ENCODE measurements at places on chromosomes 6 and 20.

- DNase-seq: no peak
These were observed 69.5 kb upstream of the FOXQ1 start for GRCh38 chr6:1242446-1242845.

DNA sequence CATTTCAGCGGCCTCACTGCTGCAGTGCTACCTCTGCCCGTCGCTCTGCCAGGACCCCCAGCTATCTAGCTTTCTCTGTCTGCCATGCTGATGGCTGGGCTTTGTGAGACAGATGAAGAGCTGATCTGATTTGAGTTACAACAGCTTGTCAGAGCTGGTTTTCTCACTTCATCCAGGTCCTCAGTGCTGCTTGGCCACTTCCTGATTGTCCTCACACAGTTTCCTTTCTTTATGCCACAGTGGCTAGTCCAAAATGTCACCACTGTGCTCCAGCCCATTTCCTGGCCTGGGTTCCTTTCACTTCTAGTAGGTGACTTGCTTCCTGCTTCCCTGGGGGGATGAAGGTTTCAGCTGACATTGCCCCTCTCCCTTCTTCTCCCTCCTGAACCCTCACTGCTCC lies 35.4 kb downstream of the FNDC1 start:
- no peak for DNase-seq

DNA sequence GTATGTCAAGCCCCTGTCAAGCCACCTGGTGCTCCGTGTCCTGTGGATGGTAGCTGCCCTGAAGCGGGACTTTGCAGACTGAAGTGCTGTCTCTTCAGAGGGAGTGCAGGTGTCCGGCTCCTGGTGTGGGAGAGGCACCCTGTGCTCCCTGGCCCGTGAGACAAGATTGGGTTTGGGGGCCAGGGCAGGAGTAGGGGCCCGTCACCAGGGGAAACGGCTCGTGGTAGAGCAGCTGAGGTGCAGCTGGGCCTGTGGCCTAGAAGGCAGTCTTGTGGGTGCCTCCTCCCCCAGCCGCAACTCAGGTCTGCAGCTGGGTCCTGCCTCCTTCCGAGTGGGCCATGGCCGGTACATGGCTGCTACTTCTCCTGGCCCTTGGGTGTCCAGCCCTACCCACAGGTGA lies at the start of gene PTCRA:
Gene PTCRA (plus strand): TSS at position 322 of the 400 bp plus-strand sequence. CDS start 17 bp downstream, at position 339.
- DNase-seq: no peak

DNA sequence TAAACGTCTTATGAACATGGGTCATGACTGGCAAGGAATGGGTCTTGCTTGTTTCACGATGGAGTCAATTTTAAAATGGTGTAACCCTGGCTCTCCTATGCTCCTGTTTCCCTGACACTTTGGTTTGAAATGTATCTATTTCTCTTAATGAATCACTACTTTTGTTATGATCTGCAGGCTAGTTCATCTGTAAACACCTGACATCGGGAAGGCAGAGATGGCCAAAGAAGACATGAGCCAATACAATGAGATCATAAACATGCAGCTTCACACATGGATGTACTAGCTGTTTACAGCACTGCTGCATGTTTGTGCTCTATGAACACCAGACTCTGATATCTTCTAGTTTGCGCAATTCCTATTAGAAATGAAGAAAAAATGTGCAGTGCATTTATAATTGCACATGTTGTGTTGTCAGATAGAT lies 11.0 kb upstream of the RAD21L1 start:
- DNase-seq: no peak
